ENCODE measurements at places on chromosomes 2 and 18.
A peak's percentile ranks its signal among the peaks of the same experiment; 100 is the strongest.

GRCh38 chr2:109531221-109531620 is 82.5 kb downstream of the SEPTIN10 start:
- DNase-seq: no peak

GRCh38 chr18:48742706-48743475 is 204.1 kb downstream of the CTIF start:
- DNase-seq: peak; percentile 96

DNA sequence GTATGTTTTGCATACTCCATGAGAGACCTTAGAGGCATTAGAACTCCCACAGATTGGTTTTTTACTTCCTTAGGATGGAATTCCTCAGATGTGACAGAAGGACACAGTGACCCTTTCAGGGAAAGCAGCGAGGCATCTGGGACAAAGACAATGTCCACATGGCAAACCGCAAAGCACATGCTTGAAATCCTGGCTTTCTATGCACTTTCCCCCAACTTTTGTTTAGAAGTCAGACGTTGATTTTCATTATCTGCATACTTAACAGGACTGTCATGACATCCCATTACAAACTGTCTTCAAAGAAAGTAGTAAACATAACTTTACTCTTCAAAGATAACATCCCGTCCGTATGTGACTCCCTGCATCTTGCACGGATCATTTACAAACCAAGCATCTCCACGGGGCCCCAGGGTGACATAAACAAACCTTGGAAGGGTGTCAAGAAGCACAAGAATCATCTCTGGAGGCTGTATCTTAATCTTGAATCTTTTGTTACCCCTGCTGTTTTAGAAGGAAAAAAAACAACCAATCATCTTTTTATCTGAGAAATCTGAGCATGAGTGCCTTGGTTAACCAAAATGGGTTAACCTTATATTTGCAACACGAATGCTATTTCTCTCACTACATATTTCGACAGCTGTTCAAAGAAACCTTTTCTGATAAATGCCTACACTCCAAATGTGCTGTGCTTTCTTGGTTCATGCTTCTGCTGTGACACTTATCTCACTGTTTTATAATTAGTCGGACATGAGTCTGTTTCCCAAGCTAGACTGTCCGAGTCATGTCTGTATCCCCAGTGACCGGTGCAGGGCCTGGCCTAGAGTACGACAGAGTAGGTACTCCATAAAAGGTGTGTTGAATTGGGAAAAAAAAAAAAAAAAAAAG is 90.8 kb downstream of the CCBE1 start:
- no peak for DNase-seq

GRCh38 chr2:149832324-149832723 is 244.7 kb upstream of the MMADHC start:
- DNase-seq: no peak

GRCh38 chr2:86280191-86280667 is 57.2 kb downstream of the REEP1 start:
- no peak for DNase-seq

DNA sequence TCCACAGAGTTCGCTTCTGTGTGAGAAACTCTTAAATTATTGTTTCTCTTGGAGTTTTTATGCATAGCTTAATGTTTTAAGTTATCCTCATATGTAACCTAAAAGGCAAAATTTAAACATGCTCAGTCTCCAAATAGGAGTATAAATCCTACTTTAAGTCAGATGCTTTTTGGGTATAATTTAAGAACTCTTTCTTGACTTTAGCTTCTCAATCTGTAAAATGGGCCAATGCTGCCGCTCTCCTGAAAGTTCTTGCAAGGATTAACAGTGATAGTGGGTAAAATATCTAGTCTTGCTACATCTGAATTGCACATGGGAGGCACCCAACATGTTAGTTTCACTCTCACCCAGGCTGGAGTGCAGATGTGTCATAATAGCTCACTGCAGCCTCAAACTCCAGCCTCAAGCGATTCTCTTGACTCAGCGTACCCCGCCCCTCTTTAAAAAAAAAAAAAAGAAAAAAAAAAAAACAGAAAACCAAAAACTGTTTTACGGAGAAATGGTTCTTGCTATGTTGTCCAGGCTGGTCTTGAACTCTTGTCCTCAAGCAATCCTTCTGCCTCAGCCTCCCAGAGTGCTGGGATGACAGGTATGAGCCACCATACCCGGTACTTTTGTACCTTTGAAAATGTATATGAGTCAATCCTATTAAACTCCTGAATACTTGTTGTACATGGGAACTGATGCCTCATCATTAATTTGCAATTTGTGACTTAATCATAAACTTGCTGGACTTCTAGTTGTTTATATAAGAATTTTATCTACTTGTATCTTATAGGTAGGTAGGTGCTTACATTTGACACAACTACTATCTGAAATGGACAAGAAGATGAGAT is 1.8 kb downstream of the FBXO48 start:
- DNase-seq: no peak

DNA sequence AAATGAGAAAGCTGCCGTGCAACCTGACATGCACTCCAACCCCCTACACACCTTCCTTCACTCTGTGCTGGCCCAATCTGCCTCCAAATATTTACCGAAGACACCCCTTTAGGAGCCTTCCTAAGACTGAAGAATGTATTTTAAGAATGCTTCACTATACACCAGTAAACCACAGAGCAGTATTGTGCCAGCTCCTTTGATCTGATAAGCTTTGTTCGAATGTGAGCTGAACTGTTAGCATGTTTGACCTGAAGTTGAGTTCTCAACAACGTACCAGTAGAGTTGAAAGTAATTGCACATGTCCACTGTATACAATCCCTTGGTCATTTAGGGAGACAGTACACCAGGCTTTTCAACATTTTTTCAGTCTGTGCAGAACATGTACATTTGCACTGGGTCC is 259.2 kb downstream of the TGIF1 start:
- no peak for DNase-seq

DNA sequence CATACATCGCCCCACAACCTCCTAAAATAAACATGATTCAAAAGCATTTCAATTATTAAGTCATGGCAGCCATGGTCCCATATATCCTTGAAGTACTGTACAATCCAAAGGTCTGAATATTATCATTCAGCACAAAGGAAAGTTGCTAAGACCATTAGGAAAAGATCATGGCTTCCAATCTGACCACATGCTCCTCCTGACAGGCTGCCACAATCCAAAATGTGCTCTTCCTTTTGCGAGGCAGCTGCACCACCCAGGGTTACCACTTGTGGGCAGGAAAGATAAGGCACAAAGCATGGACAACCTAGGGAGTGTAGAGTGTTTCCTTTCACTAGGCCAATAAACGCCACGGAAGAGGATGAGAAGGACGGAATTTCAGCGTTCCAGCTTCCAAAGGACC is 5.4 kb downstream of the BOLA3 start:
- DNase-seq: no peak

DNA sequence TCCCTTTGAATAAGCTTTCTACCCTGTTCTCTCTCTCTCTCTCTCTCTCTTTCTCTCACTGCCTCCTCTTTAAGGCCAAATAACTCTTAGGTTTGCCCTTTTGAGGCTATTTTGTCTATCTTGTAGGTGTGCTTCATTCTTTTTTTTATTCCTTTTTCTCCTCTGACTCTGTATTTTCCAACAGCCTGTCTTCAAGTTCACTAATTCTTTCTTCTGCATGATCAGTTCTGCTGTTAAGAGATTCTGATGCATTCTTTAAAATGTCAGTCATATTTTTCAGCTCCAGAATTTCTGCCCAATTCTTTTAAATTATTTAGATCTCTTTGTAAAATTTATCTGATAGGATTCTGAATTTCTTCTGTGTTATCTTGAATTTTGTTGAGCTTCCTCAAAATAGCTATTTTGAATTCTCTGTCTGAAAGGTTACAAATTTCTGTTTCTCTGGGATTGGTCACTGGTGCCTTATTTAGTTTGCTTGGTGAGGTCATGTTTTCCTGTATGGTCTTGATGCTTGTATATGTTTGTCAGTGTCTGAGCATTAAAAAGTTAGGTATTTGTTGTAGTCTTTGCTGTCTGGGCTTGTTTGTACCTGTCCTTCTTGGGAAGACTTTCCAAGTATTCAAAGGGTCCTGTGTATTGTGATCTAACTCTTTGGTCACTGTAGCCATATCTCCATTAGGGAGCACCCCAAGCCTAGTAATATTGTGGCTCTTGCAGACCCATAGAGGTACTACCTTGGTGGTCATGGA is 35.4 kb upstream of the DYNC1I2 start:
- DNase-seq: no peak

DNA sequence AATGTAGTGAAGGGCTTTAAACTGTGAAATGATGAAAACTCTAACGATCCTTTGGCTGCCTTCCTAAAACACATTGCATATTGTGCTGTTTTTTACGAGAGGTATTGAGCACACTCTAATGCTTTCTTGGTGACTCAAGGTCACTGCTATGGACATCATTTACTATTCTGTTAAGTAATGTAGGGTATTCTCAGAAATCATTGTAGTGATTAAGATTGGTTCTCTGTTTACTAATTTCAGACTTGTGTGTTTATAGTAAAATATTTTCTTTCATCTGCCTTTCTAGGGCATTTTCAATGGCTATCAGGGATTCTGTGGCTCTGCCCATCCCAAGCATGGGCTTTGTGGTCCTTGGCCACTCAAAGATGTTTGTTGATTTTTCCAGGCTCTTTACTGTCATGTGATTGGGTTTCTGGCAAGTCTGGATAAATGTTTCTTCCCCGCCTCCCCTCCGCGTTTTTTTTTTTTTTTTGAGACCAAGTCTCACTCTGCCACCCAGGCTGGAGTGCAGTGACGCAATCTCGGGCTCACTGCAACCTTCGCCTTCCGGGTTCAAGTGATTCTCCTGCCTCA is 29.3 kb downstream of the UBE2F start:
- no peak for DNase-seq

- peak; percentile 1 for DNase-seq
Measured at GRCh38 chr18:70044632-70045031, 97.0 kb upstream of the CD226 start.

GRCh38 chr2:209324281-209324680 is 99.6 kb upstream of the MAP2 start:
- DNase-seq: no peak

DNA sequence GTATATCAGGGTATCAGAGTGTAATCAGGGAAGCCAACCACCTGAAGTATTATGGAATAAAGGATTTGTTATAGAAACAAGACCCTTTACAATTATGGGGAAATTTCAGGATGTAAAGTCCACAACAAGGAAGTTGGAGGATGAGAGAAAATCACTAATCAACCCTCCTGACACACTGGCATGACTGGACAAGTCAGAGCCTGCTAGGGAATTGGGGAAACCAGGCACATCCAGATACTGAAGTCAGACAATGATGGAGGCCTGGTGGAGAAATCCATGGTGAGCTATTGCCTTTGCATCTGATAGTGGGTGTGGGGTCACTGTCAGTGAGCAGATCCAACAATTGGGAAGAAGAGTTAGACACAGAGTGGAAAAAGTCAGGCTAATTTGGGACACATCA is 158.8 kb upstream of the FBXO11 start:
- no peak for DNase-seq

All from suppressor macrophage (primary cell).